ENCODE measurements at places on chromosomes 4 and X. TPM values are rescaled to one million over a fixed set of nuclear protein-coding genes. Genes with fewer than 3 reads are reported as not detected.

The BEND2 gene
- not detected for total RNA-seq

The GLRA3 gene
- total RNA-seq = not detected

The NAAA gene
- total RNA-seq = 16.4 TPM

The NSG1 gene
- total RNA-seq = 13.3 TPM

DNA sequence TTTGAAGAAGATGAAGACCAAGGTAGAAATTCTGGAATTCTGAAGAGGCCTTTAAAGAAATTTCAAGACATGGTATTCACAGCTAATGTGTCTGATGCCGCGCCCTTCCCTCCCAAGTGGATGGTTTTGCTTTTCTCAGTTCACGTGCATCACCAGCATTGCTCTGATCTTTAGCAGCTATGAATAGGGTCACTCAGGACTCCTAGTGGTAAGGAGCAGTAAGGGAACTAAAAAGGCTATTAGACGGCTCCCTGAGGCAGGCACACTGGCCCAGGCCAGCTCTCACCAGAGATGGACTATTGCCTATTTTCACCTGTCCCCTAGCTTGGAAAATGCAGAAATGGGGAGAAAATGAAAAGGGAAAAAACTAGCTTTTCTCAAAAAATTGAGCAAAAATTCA, 447.5 kb upstream of the RASGEF1B start:
- no peak for DNase-seq

- peak; percentile 48 for DNase-seq
Measured at GRCh38 chrX:72306851-72307645, 1.3 kb upstream of the CITED1 start.

GRCh38 chrX:2263203-2263602, 237.6 kb downstream of the DHRSX start:
- DNase-seq = no peak
